Nucleus accumbens (tissue), 56 donors: ENCODE measurements at places on chromosomes 5 and 9.

- peak; percentile 11 for DNase-seq
Observed at GRCh38 chr9:38160613-38161215, 91.7 kb upstream of the SHB start.

DNA sequence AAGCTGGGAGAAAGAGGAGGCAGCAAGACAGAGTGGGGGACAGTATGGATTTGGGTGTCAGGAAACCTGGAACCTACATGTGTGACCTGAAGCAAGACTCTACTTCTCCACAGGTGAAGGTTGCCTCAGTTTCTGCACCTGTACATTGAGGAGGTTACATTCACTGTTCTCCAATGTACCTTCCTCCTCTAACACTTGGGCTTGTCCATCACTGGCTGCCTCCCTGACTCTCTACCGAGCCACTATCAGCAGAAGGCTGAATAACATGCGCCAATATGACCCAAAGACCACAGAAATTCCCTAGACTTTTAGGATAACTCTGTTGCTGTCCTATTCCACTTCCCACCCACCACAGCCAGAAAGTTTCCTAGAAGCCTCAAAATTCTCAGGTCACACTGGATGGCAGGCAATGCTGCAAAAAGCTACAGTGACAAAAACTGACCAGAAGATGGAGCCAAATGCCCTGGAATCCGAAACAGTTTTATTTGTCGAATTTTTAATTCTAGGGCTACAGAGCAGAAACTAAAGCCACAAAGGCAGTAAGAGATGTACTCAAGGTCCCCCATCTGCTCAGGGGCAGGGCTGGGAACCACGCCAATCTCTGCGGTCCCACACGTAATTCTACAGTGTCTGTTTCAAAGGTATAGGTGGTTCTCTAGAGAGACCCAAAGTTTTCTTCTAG, 64.4 kb downstream of the FAM114A2 start:
- no peak for DNase-seq

DNA sequence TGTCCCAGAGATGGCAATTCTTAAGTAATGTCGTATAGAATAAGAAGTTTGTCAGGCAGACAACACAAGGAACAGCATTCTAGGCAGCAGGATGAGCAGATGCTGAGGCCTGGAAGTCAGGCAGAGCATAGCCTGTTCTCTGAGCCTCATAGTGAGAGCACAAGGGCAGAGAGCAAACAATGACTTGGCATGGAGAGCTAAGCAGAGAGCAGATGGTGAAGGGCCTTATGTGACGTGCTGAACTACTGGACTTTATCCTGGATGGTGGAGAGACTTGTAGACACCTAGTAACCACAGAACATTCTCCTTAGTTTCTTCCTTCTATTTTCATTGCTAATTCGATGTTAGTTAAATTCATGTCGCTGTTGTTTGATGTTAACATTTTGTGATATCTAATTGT, 60.1 kb downstream of the KCTD16 start:
- DNase-seq = no peak

DNA sequence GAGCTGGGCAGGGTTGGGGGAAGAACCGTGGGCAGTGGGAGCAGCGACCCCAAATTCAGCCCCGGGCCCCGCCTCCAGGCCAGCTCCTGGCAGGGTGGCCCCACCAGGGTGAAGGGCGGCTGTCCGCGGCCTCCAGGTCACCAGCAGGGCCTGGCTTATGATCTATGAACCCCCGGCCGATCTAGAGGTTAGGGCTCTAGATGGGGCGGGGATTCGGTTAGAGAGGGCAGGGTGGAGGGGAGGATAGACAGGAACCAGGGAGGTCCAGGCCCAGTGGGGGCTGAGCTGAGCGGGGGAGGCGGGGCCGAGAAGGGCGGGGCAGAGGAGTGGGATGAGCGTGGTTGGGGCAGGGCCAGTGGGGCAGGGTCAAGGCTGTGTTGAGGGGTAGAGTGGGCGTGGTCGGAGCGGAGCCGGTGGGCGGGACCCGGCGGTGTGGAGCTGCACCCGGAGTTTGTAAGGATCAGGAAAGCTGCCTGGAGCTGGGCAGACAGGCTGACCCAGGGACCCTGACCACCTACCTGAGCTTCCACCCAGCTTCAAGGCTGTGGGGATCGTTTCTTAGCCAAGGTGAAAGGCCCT, 29.3 kb upstream of the OBP2B start:
- DNase-seq = no peak

- DNase-seq = no peak
Observed at GRCh38 chr9:111037356-111037707, 938 bp downstream of the LPAR1 start.

DNA sequence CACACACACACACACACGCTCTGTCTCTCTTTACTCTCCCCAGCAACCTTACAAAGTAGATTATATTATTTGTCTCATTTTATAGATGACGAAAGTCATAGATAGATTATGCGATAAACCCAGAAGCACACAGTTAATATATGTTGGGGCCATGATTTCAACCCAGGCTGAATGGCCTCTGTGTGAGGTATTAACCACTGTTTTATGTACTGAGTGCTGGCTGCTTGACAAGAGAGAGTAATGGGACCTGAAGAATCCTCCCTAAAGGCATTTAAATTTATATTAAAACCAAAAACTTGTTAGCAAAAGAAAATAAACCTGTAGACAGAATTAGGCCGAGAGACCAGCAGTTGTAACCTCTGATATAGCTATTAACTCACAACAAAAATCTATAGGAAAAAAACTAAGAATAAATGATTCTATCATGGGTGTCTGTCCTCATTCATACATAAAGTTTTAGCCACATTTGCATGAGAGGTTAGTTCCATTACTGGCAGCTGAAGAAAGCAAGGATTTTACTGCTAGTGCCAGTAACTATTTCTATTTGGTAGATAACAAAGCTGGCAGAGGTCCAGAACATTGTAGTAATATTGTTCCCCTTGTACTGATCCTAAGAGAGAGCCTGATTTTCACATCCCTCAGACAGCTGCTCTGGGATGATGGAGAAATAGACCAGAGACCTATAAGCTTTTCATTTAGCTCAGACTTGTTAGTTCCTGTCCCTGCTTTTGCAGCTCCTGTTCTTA, 250.9 kb downstream of the ADGRV1 start:
- DNase-seq = no peak

DNA sequence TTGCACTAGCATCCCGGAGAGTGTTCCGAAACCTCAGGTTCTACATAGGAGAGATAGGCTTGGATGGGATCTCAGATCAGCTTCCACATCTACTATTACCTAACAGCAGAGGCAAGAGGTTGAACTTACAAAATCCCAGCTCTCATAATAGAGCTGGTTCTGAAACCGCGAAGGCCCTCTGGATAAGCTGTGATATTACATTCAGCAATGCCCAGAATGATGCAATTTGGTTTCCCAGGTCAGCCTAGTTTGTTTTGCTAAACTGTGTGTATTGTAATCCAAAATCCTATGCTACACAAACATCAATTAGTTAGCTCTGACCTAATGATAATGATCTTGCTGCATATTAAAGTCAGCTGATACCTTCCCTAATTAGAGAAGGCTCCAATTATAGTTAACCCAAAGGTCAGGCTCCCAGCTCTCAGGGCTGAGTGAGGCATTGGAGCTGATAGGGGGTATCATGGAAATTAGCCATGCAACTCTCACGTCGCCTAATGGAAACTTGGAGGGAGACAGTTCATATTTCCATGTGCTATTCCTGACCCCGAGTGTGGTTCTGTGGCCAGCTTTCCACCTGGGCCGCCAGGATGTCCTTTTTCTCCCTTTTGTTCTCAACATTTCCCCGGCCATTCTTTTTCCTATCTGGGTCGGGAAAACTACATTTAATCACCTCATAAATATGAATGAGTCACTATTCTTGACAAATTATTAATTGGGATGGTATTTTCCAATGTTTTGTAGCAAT, 278.4 kb upstream of the IRX1 start:
- DNase-seq = no peak

- DNase-seq = no peak
Observed at GRCh38 chr5:30574761-30575160, 618.7 kb upstream of the CDH6 start.

DNA sequence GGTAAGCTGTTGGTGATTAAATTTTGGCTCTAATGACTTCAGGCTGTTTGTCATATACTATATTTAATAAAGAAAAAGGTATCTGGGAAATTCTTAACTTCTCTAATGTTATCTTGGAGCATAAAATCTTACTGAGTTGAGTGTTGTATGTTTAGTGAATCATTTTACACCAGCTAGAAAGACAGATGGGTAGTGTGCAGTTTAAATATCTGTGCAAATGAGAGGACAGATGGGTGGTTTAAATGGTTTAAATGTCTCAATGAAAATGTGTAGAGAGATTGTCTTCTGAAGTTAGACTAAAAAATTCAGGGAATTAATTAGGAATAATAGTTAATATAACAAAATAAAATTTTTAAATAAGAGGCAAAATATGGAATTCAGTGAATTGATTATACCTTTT, 114.5 kb downstream of the FER start:
- no peak for DNase-seq

- DNase-seq = no peak
Observed at GRCh38 chr5:61624553-61625136, 292.6 kb downstream of the ZSWIM6 start.

DNA sequence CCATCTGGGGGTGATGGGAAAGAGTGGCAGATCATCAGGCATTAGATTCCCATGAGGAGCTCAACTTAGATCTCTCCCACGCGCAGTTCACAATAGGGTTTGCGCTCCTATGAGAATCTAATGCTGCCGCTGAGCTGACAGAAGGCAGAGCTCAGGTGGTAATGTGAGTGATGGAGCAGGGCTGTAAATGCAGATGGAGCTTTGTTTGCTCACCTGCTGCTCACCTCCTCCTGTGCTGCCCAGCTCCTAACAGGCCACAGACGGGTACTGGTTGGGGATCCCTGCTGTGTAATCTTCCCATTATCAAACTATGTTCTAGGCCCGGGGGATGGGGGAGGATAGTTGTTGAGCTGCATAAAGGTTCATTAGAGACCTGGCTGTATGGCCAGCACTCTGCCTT, 58.4 kb downstream of the UGCG start:
- no peak for DNase-seq

GRCh38 chr5:28896949-28897348, 1858.6 kb upstream of the CDH9 start:
- no peak for DNase-seq

DNA sequence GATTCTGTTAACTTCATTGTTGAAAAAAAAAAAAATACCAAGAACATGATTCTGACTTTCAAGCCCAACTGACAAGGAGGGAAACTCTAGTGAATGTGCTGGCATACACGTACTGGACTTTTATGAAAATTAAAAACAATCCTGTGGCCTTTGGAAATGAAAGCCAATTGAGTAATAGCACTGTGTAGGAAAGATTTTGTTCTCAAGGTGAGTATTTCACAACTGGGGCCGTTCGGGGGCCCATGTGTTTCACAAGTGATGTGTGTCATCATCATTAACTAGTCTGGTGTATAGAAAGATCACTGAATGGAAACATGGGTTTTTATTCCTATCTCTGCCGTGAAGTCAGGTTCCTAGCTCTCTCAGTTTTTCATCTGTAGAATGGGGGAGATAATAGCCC, 605.0 kb upstream of the CLINT1 start:
- DNase-seq = no peak

GRCh38 chr9:132274861-132275260, 79.9 kb downstream of the SETX start:
- DNase-seq = no peak

DNA sequence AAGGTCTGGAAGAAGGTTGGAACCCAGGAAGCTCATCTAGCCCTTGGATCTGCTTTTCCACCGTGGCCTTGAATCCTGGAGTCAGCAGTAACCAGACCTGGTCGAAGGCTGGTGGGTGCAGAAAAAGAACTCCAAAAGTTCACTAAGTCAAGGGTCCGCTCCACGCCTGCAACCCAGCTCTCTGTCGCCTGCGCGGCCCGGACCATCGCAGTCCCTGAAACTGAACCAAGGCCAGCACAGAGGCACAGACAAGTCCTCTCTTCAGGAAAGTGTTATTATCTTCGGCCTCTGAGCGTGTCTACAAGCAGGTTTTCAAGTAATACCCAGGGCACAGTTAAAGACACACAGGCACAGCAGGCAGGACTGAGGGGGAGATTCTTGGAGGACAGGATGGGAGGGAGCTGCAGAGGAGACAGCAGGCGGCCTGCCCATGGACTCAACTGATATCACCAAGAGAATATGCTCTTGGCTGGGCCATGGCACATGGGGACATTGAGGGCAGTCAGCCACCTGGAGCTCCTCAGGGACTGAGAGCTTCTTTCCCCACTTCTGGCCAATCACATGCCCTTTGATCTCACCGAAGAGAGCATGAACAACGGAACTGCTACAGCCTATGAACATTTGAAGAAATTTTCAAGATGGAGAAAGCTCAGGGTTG, 45.8 kb upstream of the SEMA4D start:
- DNase-seq = no peak

GRCh38 chr9:37624073-37624472, 26.7 kb upstream of the FRMPD1 start:
- no peak for DNase-seq

GRCh38 chr9:99824378-99825171, 2.9 kb downstream of the NR4A3 start:
- DNase-seq = no peak

GRCh38 chr9:114371973-114372917, 15.5 kb downstream of the AKNA start:
- DNase-seq = no peak

DNA sequence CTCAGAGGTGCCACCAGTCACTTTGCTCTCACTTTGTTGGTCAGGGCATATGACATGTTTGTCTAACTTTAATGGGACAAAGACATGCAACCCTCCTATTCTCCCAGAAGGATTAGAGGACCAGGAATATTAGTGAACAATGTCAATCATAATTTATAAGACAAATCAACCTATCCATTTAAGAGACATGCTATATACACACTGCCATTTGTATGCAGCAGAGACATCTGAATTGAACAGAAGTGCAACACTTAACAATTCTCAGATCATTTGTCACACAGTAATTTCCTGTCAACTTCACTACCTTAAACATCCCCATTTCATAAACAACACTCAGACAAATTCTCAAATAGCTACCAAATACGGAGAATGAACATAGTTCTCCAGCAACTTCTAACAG, 273.6 kb upstream of the RGMB start:
- DNase-seq = no peak

DNA sequence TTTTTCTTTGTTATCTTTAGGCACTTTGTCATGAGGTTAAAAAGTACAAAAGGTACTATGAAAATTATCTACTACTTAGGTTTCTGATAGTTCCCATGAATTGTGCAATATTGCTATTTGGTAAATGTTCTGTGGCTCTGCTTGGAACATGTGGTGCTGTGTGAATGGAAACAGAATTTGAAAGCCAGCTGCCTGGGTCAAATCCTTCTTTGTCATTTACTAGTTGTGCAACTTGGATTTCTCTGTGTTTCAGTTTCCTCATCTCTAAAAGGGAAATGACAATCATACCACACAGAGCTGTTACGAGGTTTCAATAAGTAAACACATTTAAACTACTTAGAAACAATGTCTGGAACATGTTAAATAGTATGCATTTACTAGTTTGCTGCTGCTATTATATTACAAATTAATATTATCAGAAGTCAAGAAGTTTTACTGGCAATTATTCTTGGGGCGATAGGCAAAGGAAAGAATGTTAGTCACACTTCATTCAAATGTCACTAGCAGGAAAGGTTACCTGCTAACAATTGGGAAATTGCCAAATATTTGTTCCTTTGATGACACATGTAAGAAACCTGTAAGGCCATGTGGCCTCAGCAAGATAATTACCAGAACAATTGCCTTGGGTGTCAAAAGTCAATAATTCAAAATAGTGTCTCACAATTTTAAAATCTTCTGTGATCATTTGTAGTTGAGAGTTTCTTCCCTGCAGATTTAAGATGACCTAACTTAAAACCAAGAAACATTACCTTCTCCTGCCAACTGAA, 184.8 kb downstream of the KIAA0825 start:
- DNase-seq = no peak
